ENCODE measurements at places on chromosomes 13 and 19.
A peak's percentile ranks its signal among the peaks of the same experiment; 100 is the strongest.

- DNase-seq: no peak
Measured at GRCh38 chr13:32454886-32455593, 27.1 kb upstream of the N4BP2L1 start.

DNA sequence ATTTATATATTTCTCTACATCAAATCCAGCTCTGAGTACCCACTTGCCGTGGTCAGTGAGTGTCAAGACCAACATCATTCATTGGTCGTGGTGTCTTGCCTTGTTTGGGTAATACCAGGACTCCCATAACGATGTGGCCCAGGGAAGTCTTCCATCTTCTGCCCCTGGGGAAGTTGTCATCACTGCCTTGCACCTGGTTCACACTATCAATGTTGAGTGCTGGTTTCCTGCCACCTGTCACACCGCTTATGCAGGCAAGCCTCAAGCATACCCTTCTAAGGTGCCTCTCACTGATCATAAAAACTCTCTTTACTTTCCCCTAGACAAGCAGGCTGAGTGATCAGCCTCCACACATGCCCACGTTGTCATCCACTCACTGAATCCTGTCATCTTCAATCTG lies 382.4 kb downstream of the KCTD12 start:
- DNase-seq: no peak

DNA sequence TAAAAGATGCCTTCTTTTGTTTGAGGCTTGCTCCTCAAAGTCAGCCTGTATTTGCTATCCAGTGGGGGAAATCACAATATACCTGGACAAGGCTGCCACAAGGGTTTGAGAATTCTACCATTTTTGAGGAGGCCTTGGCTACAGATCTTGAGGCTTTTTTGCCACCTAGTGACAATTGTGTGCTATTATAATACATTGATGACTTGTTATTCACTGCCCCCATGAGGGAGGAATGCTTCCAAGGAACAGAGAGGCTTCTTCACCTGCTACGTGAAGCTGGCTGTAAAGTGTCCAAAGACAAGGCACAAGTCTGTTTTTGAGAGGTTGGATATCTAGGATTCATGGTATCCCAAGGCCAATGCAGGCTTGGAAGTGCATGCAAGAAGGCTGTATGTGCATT lies 72.5 kb downstream of the ZNF708 start:
- DNase-seq: no peak

DNA sequence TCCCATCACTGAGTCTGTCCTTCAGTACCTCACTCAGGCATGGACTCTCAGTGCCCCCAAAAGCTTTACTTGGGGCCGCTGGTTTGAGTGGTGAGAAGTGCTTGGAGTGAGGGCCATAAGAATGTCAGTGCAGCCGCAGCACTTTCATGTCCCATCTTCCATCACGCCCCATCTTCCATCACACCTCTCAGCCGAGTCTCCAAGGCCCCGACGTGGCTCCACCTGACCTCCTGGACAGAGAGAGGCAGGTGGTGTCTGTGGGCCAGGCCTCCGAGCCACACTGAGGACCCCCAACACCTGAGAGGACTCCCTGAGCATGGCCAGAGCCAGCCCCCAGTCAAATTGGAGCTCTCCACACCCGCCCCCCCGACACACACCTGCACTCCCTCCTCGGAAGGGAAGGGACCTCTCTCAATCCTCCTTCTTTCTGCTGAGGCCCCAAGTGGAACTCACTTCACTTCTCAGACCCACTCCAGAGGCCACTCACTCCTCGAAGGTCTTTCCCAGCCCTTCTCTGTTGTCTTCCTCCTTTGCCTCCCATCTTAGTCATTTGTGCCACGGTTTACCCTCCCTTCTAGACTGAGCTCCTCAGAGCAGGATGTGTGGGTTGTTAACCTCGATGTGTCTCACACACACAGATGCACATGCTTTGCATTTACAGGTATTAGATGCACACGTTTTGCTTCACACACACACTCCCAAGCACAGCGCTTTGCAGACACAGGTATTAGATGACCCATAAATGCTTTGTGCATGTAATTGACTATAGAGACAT lies 65.7 kb upstream of the ATP12A start:
- no peak for DNase-seq

- DNase-seq: no peak
Measured at GRCh38 chr13:77508959-77509620, 26.4 kb upstream of the SCEL start.

DNA sequence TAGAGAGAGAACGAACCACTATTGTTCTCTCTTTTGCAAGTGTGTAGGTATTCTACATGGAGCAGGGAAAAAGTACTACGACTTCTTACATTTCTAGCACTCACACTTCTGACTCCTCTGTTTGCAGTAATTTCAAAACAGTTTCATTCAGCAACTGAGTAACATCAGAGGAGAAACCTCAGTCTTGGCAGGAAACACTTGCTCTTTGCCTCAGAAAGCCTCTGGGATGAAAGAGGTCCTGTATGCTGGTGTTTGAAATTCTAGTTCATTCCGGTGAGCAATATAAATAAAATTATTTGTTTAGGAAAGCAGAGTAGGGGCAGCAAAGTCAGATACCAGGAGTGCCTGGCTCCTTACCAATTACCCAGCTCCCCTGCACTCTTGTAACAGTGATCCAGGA lies 595.5 kb downstream of the TBC1D4 start:
- no peak for DNase-seq

DNA sequence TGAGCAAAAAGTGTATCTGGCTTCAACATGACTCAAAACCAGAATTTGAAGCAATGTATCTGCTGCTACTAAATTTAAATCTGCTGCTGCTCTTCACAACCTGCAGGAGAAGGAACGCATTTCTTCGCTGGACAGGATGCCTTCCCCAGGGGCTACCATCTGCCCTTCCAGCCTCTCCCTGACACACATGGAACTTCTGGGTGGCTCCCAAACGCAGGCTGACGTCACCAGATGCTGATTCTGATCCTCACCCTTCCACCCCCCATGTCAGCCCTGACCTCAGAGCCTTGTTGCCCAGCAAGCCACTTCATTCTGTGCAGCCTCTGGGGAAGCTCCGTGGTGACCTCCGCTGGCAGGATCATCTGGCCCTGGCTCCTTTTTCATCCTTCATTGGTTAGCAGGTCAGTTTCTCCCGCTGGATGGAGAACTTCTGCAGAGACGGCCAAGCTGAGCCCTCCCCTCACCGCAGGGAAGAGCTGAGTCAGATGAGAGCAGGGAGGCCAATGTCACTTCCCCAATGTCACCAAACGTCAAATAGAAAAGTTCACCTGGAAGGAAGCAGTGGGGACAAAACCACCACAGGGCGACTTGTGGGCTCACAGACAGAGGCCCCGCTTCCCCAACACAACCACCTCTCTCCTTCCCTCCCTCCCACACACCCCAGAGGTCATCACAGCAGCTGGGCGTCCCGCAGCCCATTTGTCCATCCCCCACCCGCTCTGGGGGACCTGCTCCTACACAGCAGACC lies 14.0 kb upstream of the RAB20 start:
- DNase-seq: peak; percentile 59

- peak; percentile 83 for DNase-seq
Measured at GRCh38 chr19:34254046-34254697, at the start of gene GARRE1. TSS of gene GARRE1 (plus strand) at chr19:34254554. CDS start at chr19:34300474, 45,920 bp downstream.

DNA sequence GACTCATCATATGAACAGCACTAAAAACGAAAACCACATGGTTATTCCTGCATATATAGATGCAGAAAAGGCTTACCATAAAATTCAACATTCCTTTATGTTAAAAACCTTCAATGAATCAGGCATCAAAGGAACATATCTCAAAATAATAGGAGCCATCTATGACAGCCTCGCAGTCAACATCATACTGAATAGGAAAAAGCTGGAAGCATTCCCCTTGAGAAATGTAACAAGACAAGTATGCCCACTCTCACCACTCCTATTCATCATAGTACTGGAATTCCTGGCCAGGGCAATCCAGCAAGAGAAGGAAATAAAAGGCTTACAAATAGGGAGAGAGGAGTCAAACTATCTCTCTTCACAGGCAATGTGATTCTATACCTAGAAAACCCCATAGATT lies 179.6 kb upstream of the HTR2A start:
- DNase-seq: no peak

DNA sequence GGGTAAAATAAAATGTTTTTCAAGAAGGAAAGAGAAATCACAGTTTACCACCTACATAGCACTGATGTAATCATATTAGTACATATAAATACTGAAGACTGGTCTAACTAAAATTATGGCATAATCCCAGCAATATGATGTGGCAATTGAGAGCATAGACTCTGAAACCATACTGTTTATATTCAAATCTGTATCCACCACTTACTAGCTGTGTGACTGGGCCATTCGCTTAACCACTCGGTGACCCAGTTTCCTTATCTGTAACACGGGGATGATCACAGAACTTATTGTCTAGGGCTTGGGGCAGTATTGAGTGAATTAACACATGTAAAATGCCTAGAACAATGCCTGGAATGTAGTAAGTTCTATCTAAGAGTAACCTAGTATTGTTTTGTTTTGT lies 13.1 kb upstream of the GTF3A start:
- no peak for DNase-seq

GRCh38 chr19:58440556-58440955 lies 603 bp upstream of the ZNF132 start:
- no peak for DNase-seq

GRCh38 chr13:23579896-23580683 lies 9.9 kb downstream of the TNFRSF19 start:
- no peak for DNase-seq

Measured in GM12892 (cell line).